ENCODE measurements at places on chromosomes 7 and 10. TPM values are rescaled to one million over a fixed set of nuclear protein-coding genes. Genes with fewer than 3 reads are reported as not detected.
A peak's percentile ranks its signal among the peaks of the same experiment; 100 is the strongest.

GRCh38 chr10:122642726-122643605 is 56.7 kb downstream of the C10orf120 start:
- DNase-seq, result no peak

DNA sequence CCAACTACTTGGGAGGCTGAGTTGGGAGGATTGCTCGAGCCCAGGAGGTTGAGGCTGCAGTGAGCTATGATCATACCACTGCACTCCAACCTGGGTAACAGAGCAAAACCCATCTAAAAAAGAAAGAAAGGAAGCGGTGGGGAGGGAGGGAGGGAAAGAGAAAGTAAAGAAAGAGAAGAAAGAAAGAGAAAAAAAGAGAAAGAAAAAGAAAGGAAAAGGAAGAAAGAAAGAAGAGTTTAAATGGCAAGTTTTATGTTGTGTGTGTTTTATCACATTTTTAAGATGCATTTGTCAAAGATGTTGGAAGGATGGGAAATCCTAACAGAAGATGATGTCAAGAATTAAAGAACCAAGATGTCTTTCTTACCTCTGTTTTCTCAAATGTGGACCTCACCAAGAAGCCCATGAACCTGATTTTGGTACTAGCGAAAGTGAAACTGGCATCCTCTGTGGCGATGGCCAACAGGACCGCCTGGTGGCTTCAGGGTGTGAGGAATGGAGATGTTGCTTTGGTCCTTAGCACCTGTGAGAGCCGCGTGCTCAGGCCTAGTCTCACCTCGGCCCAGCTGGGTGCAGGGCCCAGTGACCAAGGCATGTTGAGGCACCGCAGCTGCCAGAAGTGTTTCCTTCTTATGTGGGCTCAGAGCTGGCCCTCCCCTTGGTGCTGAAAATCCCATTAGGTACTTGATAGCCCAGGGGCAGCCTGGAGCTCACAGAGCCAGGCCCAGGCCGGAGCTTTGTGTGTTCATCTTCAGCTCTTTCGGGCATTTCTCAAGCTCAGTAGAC is 9.8 kb downstream of the UCMA start:
- DNase-seq, result no peak

DNA sequence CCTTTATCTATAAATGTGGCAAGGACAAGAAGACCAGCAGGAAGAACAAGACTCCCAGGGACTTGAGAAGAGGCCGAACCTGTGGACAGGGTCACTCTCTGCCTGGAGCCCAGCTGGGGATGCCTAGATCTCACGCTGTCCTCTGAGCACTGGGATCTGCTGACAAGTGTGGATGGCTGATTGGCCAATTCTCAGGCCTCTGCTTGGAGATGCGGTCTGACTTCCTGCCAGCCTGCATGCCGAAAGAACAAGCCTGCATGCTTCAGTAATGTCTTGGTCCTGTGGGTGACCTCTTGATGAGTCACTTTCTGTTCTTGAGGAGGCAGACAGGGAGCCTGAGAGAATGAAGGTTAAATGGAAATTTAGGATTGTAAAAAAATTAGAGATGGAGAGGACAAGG is 84.7 kb downstream of the TMEM178B start:
- DNase-seq, result peak; percentile 5

GRCh38 chr7:49229246-49229645 is 304.9 kb downstream of the CDC14C start:
- no peak for DNase-seq

Gene WIPF3
- total RNA-seq, result 3.4 TPM

Gene RARRES2
- 35.5 TPM for total RNA-seq

DNA sequence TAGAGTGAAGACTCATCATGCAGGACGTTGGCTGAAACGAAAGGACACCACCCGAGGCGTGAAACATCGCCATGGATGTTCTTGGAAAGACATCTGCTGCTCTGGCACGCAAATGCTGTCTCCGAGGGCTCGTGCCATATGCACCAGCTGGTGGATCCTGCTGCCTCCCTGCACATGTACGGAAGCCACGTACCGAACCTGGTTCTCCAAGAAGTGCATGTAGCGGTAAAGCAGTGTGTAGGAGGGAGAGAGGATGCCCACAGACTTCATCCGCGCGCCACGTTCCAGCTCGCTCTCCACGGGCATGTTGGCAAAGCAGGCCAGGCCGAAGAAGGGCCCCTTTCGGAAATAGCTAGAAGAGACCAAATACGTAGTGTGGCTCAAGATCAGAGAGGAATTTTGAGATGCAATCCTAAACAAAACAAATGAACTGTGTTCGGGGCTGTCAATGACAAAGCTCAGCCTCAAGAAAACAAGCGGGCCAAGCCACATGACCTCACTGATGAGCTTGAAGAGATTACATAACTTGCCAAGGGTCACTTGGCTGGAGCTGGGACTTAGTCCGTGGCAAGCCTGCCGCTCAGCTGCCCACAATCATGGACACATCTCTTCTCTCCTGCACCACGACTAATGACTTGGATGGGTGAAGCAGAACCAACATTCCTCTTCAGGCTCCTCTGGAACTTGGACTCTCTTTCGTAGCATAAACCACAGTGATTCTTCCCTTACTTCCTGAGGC is 16.5 kb downstream of the DENND11 start:
- DNase-seq, result peak; percentile 53

Gene TCAF2
- 4.8 TPM for total RNA-seq

DNA sequence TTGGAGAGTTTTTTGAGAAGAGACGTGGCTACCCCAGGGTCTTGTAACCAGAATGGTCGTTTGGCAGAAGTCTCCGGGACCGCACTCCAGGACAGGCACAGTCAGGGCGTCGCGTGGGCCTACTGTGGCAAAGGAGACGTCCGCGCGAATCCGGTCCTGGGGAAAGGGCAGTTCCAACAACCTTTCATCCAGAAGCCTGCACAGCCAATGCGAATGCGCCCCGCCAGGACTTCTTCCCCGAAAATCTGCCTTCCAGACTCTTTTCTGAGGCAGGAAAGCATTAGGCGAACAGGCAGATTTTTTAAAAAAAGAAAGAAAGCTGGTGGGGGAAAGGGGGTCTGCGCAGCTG is 2.0 kb downstream of the HPSE2 start:
- DNase-seq, result no peak

Gene AMPH
- total RNA-seq, result 10.7 TPM

- no peak for DNase-seq
Measured at GRCh38 chr10:87842776-87843497, 20.4 kb downstream of the KLLN start.

All from tongue (tissue), 3 donors.